SJSA1 (cell line): ENCODE measurements at places on chromosomes 5 and 9. TPM values are rescaled to one million over a fixed set of nuclear protein-coding genes. Genes with fewer than 3 reads are reported as not detected.

TLX3 gene
- not detected in 2 replicates for total RNA-seq

DNA sequence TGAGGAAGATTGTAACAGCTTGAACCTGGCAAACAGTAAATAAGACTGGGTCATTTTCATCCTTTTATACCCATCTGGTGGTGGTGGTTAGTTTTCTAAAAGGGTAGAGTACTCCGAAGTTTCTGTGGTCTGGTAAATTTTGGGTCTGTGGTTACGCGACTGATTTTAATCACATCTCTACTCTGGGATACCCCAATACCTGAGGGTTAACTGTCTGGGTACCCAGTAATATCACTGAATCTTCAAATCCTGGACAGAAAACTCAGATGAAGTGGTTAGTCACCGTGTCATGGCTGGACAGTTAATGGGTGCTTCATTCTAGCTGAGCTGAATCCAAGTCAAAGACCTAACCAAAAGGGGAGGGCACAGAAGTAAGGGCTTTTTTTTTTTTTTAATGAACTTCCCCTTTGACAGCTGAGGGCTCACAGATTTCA is 474.2 kb downstream of the GADD45G start:
- no peaks in the 10 kb centered on the region for H3K36me3 ChIP-seq
- DNase-seq, result no peak
- H3K27me3 ChIP-seq, result no peaks in the 10 kb centered on the region

BNIP1 gene
- 16.7 and 34.6 TPM in 2 replicates for total RNA-seq

- H3K4me1 ChIP-seq, result peaks cover 5% of the 10 kb centered on the region
- H3K27ac ChIP-seq, result no peak overlapping the region
- no peak overlapping the region for H3K4me3 ChIP-seq
- H3K27me3 ChIP-seq, result no peaks in the 10 kb centered on the region
These were observed 193.5 kb upstream of the TLX3 start for GRCh38 chr5:171115519-171115918.

DNA sequence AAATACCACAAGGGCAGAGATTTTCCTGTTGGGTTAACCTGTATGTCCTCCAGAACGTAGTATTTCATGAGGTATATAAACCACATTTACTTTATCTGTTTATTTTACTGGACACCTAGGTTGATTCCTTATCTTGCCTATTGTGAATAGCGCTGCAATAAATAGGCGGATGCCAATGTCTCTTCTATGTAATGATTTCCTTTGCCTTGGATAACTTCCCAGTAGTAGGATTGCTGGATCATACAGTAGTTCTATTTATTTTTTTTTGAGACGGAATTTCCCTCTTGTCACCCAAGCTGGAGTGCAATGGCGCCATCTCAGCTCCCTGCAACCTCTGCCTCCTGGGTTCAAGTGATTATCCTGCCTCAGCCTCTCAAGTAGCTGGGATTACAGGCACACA is 15.6 kb upstream of the TUT7 start:
- DNase-seq, result no peak
- no peak overlapping the region for H3K27ac ChIP-seq
- H3K36me3 ChIP-seq, result no peaks in the 10 kb centered on the region

- no peaks in the 10 kb centered on the region for H3K36me3 ChIP-seq
- DNase-seq, result no peak
- no peaks in the 10 kb centered on the region for H3K4me1 ChIP-seq
- H3K27ac ChIP-seq, result no peak overlapping the region
- no peaks in the 10 kb centered on the region for H3K27me3 ChIP-seq
These were observed 114.9 kb upstream of the ATP10B start for GRCh38 chr5:160966921-160967320.

DNA sequence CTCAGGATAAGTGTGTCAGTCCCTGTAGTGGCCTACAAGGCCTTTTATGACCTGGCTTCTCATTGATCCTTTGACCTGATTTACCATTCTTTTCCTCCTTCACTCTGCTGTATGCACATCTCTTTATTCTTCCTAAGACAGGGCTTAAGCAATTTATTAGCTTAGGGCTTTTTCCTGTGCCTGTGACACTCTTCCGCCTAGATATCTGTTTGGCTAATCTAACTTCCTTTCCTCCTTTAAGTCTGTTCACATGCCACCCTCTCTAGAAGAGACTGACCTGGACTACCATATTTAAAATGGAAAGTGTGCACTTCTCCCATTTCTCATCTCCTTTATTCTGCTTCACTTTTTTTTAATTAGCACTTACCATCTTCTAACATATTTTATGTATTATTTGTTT is 29.1 kb downstream of the FOCAD start:
- no peaks in the 10 kb centered on the region for H3K4me1 ChIP-seq
- H3K27me3 ChIP-seq, result no peaks in the 10 kb centered on the region
- no peak overlapping the region for H3K27ac ChIP-seq
- H3K36me3 ChIP-seq, result no peaks in the 10 kb centered on the region
- DNase-seq, result no peak

- no peaks in the 10 kb centered on the region for H3K36me3 ChIP-seq
- H3K4me1 ChIP-seq, result no peaks in the 10 kb centered on the region
- DNase-seq, result no peak
- H3K27ac ChIP-seq, result no peak overlapping the region
- no peaks in the 10 kb centered on the region; the same call in 1 of the 2 replicates for H3K27me3 ChIP-seq
These were observed 21.5 kb downstream of the GABBR2 start for GRCh38 chr9:98686961-98687855.

DNA sequence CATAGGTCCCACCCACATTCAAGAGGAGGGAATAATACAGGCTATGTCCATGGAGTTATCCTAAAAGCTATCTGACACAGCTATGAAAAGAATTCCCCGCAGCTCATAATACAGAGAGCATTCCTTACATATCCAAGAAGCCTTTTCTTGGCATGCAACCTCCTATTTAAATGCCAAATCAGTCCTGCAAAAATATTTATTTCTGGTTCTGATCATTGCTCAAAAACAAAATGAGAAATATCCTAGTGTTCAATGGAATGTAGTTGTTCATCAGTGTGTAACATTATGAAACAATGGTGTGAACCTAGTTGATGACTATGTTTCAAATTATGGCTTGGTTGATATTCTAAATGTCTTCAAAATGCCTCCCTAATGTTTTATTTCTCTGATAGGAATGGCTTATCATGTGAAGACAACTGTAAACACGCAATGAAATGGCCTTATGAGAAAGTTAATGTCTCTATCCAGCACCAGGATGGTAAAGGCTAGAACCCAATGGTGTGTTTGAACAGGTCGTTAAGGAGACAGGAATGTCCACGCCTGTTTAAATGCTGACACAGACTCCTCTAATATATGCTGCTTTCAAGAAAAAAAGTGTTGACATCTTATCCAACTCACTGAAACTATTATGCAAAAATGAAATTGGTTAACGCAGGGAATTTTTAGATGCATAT is 126.7 kb upstream of the CDH6 start:
- no peaks in the 10 kb centered on the region for H3K4me1 ChIP-seq
- DNase-seq, result peak; percentile 7
- no peak overlapping the region for H3K27ac ChIP-seq
- H3K36me3 ChIP-seq, result no peaks in the 10 kb centered on the region
- H3K27me3 ChIP-seq, result no peaks in the 10 kb centered on the region
